ENCODE measurements at places on chromosomes 7 and 10.

- DNase-seq, result no peak
Measured at GRCh38 chr7:144408121-144408520, 4.6 kb upstream of the NOBOX start.

DNA sequence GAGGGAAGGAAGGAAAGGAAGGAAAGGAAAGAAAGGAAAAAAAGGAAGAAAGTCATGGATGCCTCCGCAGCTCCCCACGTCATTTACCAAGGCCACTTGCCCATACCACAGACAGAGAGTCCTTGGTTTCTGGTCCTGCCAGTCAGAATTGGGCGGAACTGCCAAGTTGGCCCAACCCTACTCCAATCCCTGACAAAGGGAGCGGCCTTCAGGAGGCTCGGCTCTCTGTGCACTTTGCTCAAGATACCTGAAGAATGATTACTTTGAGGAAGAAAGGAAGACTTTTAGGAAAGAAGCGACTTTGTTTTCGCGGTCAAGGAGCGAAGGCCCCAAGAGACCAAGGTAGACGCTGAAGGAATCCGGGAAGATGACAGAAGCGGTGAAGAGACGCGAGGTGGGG is 49.1 kb upstream of the FXYD4 start:
- no peak for DNase-seq

GRCh38 chr10:24331457-24331856 is 122.5 kb downstream of the KIAA1217 start:
- no peak for DNase-seq

- no peak for DNase-seq
Measured at GRCh38 chr7:8319115-8319514, 57.1 kb upstream of the ICA1 start.

DNA sequence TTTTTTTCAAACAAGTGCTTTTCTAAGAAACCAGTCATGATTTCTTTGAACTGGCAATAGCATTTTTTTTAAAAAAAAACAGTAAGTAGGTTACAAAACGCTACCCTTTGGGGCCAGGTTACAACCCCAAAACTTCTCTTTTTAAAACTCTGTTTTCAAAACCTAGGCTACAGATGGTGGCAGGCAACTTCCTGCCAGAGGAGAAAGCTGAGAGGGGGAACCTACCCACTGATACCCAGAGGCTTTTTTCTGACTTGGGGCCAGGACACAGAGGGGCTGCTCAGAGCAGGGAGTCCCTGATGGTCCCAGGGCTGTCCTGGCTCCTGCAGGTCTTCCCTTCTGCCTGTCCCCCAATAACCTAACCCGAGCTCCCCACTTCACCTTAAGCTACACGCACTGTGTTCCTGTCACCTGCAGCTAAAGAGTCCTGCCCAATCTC is 6.9 kb downstream of the STN1 start:
- DNase-seq, result no peak

GRCh38 chr10:60148266-60148840 is 241.3 kb downstream of the ANK3 start:
- DNase-seq, result no peak

- DNase-seq, result no peak
Measured at GRCh38 chr7:17506095-17506494, 207.6 kb downstream of the AHR start.

GRCh38 chr7:130281260-130281659 is 11.7 kb upstream of the CPA4 start:
- DNase-seq, result no peak

GRCh38 chr7:156881679-156882078 is 11.3 kb downstream of the LMBR1 start:
- no peak for DNase-seq

DNA sequence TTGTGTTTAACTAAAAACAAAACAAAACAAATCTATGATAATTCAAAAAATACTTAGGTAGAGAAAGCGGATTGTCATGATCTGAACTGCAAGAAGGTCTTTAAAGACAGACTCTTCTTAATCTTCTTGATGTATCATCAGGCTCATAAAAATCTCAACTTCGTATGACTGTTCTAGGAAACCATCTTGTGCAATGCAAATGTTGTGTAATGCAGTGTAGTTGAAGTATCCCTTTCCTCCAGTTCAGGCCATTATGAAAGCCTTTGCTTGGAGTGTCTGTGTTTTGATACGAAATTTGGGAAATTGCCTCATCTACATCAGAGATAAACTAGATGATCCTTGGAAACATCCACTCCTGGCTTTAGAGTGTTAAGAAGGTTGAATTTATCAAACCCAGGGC is 30.9 kb downstream of the CDK1 start:
- no peak for DNase-seq

GRCh38 chr10:133287832-133288500 is 11.3 kb upstream of the ADAM8 start:
- DNase-seq, result no peak

- DNase-seq, result no peak
Measured at GRCh38 chr10:71213127-71213621, 804 bp downstream of the UNC5B start.

- no peak for DNase-seq
Measured at GRCh38 chr7:74405899-74406512, 47.7 kb upstream of the GTF2IRD1 start.

GRCh38 chr7:65509368-65510186 is 135.9 kb downstream of the ZNF92 start:
- DNase-seq, result no peak

DNA sequence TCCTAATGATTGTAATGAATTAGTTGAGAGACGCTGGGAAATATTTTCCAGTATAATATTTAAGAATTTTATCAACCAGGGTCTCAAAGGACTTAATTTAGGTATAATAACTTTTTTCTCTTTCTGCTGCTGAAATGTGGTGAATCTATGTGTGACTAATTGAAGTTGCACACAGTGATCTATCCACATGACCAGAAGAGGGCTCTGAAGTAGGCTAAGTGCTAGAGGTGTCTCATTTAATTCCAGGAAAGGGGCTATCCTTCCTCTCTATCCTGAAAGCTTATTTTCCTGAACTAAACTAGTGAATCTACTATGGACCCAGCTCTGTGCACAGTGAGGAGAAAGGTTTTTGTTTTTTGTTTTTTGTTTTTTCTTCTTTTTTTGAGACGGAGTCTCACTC is 294.4 kb upstream of the MYO3A start:
- no peak for DNase-seq

DNA sequence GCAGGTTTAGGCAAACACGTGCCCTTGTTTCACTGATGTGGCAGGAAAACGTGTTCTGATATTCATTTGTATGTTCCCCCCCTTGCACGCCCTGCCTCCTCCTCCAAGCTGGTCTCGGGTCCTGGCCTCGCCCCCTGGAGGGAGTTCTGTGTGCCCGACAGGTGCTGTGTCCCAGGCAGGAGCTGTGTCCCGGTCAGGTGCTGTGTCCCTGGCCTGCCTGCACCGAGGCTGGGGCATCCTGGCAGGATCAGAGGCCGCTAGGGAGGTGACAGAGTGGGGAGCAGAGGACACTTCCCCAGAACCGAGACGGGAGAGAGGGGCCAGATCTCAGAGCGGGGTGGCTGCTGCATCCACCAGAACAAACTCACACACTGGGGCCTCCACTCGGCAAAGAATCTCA is 45.3 kb downstream of the PRKAG2 start:
- DNase-seq, result no peak

GRCh38 chr7:50718311-50718710 is 64.4 kb downstream of the GRB10 start:
- no peak for DNase-seq

DNA sequence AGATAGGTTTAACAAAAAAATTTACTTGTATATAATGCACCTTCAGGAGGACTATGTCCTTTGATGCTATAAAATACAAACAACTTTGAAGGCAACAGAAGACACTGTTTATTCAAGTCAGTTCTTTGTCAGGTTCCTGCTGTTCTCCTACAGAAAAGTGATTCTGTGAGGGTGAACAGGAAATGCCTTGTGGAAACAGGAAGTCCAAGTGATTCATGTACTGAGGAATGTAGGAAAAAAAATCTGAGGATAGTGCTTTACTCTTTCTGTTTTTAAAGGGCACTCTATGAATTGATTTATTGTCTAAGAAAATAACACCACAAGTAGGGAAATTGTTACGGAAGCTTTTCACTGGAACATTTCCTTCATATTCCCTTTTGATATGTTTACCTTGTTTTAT is 171.9 kb downstream of the HDAC9 start:
- no peak for DNase-seq

DNA sequence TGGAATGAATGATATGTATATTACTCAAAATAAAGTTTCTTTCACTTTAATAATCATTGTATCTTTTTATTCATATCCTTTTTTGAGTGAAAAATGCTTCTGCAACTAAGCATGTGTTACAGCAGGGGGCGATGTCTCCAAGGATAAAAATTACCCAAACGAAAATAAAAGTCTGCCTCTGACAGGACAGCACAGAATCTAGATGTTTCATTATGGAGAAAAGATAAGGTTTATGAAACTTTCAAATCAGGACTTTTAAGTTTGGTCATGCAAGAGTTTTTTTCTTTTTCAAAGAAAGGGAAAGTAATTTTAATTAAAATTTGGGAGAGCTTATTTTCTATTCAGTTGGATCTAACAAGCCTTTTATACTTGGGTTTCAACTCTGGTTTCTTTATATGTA is 48.4 kb downstream of the TES start:
- no peak for DNase-seq

DNA sequence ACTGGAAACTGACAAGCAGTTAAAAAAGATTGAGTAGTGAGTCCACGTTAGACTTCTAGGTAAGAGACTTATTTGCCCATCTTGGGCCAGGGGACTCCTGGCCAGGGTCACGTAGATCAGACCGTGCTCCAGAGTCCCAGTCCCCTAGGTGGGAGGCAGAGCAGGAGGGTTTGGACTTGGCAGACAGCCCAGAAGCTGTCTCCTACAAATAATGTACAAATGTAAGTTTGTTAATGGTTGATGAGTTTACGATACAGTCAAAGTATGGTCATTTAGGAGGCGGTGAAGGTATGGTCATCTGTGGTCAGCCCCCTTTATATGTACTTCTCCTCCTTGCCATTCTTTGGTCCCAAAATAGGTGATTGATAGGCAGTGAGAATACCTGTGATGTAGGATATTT is 28.2 kb downstream of the INPP5F start:
- no peak for DNase-seq

DNA sequence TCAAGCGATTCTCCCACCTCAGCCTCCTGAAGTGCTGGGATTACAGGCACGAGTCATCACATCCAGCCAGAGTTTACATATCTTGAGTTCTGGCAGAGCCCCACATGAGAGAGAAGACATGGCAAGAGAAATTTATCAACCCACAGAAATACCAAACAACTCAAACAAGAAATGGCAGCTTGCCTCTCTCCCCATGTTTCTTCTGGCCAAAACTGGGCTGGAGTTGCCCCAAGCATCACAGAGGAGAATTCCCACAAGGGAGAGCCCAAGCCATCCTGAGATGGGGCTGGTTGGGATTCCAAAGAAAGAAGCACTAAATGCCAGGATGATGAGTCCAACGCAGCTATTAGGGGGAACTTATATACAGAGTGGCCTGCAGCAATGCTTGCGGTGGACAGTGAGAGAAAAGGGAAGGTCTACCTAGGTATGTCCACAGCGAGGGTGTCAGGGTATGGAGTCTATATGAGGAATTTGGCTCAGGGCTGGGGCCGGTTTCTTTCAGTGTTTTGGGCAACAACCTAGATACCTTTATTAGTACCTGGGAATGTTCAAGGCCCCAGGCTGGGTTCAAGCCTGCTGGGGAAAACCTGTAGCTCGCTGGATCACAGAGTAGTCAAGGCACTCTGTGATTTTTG is 14.5 kb upstream of the PAX4 start:
- DNase-seq, result no peak

All from stimulated activated CD8-positive, alpha-beta memory T cell treated with anti-CD3 and anti-CD28 coated beads, Interleukin-7, amount 100 ng/mL, for 24 hours (primary cell).